ENCODE measurements at places on chromosomes 2 and 18.

DNA sequence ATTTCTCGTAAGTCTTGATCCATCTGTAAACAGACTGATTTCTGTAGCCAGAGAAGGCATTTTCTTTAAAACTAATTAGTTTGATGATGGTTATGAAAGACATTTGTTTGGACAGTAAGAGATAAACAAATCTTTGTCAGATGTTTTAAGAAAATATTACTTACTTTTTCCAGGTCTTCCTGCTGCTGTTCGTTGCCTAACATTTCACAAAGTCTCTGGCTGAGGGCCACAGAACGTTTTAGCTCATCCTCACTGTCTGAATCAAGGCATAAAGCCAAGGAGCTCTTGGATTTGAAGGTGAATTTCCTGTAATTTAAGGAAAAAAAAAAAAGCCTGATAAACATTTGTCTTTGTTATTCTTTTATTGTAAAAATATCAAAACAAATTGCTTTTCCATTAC lies 57.8 kb downstream of the VIL1 start:
- ATAC-seq: no peak

- no peak for ATAC-seq
Measured at GRCh38 chr2:98710734-98711133, 20.2 kb downstream of the MGAT4A start.

DNA sequence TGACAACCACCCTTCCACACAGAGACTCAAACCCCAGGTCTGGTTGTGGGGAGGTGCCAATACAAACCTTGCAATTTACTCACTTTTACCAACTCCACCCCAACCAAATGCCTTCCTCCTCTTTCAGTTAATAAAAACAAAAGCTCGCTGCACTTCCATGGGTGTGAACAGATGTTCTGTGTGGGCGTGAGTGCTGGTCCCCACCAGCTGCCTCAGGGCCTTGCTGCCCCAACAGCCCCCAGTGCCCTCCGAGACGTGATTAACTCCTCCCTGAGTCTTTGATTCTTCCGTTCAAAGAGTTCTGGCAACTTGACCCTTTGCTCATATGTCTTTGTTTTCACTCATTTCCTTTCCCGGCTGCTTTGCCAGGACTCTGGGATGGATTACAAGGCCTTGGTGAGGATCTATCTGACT lies 258.9 kb upstream of the CXCR4 start:
- no peak for ATAC-seq

DNA sequence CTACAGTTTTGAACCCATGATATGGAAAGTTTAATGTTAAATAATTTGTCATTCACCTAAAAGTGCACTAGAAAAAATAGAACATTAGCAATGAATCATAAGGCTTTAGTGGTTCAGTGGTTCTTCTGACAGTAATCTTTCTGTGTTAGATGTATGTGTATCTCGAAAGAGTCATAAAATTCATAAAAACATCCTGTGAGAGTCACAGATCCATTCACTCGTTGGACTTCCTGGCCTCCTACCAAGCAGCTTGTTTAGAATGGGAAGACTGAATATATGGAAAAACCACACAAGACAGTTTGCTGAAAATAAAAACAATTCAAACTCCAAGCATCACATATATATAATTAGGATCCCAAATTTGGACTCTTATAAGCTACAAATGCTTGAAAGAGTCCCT lies 34.8 kb downstream of the ADNP2 start:
- ATAC-seq: no peak

- ATAC-seq: no peak
Measured at GRCh38 chr2:173239644-173240043, 115.0 kb upstream of the CDCA7 start.

DNA sequence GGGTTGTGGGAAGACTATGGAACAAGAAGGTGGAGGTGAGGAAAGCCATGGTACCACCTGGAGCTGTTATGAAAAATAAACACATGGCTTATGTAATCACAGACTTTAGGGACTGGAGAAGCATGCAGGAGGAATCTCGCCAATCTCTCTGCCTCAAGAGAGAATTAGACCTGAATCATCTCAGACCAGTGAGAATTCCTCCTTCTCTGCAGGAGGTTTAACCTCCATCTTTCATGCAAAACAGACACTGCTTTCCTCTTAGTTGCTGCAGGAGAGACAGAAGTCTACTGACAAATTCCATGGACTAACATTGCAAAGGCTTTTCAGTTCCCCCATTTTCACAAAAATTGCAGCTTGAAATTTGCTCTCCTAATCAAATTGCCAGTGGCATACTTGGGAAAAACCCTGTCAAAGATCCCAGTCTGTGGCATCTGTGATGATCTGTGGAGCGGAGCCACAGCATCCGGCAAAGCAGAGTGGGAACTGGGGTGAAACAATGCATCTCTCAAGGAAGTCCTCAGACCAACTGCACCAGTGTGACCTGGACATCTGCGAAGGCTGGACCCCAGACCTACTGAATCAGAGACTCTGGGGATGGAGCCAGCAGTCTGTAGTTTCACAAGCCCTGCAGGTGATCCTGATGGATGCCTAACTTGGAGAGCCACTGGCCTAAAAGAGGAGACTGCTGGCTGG lies 28.6 kb upstream of the NCKAP5 start:
- ATAC-seq: no peak

DNA sequence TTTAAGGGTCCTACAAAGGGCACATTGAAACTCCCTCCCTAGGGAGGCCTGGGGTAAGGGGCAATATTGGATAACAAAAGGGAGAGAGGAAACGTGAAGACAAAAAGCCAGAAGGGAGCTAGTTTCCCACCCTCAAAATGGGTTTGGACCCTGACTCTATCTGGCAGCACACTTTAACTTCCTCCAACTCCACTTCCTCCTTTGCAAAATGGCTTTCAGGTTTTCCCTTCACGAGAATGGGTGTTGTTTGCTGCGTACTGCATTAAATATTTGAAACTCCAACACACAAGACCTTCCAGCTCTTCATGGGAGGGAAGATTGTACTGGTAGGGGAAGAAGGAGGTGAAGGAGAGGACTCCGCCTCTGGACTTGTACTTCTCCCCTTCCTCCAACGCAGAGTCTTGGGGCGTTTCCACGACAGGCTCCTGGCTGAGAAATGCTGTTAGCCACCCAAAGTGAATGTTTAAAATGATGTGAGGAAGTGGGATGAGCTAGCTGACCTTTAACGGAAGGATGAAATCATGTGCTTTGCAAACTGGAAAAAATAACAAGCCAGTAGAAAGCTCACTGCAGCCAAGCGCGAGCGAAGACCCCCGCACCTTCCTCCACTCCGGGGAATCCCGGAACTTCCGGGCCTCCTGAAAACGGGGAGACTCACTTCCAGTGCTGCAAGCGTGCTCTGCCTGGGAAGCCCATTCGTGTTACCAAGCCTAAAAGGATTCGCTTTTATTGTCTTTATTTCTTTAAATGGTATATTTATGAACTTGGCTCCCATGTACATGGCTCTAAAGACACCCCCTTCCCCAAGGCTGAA lies 85.6 kb downstream of the VIT start:
- ATAC-seq: no peak

GRCh38 chr2:120869730-120870466 lies 134.2 kb downstream of the GLI2 start:
- ATAC-seq: no peak

Data from motor neuron (in vitro differentiated cells).